ENCODE measurements at places on chromosomes 3 and 15.

DNA sequence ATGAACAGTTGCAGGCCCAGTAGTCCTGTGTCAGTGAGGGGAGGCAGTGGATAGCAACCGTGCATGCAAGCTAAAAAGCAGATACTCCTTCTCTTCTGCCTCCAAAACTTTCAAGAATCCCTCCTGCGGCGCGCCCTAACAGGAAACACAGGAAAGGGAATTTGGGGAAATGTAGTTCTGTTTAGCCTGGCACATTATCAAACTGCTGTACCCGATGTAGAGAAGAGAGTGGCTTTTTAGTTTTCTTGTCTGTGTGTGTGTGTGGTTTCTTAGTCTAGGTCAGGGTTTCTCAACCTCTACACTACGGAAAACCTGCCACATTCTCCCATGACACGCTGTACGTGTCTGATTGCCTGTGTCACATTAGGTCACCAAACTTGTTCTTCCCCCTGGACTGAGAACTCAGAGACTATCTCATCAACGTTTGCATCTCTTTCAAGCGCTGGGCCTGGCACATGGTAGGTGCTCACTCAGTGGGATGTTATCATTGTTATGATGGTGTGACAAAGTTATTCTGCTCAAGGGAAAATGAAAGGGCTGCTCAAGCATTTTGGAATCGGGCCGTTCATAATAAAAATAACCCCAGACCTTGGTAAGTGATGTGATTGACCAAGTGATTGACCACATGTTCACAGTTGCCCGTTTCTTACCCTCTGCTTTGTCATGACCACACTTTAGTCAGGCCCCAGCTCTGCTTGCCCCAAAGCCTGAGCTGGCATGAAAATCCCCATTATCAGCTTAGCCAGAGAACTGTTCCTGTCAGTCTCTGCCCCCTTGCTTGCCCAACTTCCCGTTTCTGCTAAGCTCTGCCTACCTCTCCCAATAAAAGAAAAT, 33.2 kb downstream of the TM4SF4 start:
- peak; percentile 81 for DNase-seq

- no peak for DNase-seq
These were observed 24.5 kb downstream of the RSRC1 start for GRCh38 chr3:158134363-158134762.

GRCh38 chr3:138364356-138365252, 16.2 kb downstream of the MRAS start:
- DNase-seq, result no peak

- no peak for DNase-seq
These were observed 56.2 kb downstream of the IL5RA start for GRCh38 chr3:3053974-3054373.

GRCh38 chr15:73899197-73900094, 26.1 kb downstream of the TBC1D21 start:
- DNase-seq, result peak; percentile 6

GRCh38 chr3:87805670-87806069, 253.1 kb downstream of the CGGBP1 start:
- no peak for DNase-seq

Data from MV-4-11 (cell line).